ENCODE measurements at places on chromosomes 13 and 19.

- DNase-seq = no peak
Observed at GRCh38 chr19:12689581-12690216, 1.9 kb downstream of the GNG14 start.

DNA sequence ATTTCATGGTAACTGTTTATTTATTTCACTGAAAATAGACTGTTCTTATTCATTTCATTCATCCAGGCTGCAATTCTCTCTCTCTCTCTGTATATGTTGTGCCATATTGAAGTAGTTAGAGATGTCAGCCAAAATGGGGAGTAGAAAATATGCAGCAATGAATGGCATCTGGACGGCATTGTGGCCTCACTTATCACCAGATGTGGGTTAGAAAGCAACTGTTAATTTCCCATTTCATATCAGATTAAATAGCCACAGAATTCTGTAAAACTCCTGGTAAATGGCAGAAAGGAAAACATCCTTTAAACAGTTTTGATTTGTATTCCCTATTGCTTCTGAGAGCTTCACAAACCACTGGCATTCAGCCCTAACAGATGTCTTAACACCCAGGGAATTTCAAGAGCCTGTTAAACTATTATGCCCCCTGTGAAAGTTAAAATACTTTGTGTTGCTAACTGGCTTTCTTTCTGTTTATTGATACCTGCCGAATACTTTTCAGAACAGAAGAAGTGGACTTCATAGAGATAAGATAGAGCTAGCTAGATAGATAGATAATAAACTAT lies 1763.3 kb upstream of the MIR17HG start:
- no peak for DNase-seq

DNA sequence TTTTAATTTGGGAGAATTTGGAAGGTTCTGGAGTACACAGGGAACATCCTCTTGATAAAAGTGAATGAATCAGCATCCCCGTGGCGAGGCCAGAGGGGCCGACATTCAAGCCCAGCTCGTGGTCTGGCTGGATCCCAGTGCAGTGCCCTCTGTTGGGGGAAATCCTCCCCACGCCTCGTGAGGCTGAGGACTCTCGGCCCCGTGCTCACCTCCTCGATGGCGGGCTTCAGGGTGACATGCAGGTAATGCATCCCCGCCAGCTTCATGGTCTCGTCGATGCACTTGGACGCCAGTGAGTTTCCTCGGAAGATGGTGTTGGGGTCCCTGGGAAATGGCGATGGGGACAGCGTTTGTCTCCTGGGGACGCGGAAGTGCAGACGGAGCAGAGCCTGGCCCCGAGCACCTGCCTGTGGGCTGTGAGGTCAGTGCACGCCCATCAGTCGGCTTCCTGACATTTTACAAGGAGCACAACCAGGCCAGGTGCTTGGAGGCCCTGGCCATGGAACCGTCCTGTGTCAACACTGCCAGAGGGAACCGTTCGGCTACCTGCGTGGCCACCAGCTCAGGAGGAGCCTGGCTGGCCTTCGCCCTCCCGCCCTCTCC lies 43.3 kb upstream of the C13orf46 start:
- DNase-seq = no peak

DNA sequence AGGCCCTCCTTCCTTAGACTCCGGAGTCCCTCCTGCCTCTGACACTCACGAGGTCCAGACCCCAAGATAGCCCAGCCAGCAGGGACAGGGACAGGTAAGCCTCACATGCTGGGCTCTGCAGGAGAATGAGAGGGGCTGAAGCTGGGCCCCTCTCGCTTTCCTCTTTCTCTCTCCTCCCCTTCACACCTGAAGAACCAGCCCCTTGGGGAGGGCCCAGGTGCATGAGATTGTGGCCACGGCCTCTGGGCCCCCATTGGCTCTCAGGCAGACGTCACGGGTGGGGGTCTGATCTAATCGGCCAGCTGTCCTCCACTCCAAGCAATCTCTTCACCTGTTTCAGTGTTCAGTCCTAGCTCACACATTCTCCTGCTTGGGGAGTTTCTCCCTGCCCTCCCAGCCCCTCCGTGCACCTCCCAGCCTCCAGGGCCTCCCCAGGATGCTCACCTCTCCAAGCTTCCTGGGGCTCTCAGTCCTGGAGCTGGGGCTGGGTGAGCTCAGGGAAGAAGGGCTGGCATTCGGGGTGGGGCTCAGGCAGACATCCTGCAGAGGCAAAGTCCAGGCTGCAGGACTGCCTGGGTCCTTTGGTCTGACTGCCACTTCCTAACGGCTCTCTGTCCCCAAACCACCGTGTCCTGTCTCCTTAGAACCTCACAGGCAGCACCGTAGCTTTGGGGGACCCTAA lies 2.8 kb downstream of the TMEM150B start:
- DNase-seq = no peak

- DNase-seq = no peak
Observed at GRCh38 chr13:39577838-39578491, 25.0 kb downstream of the LHFPL6 start.

GRCh38 chr19:15128162-15128770 lies 21.1 kb downstream of the SYDE1 start:
- no peak for DNase-seq

Data from activated CD4-positive, alpha-beta T cell treated with anti-CD3 and anti-CD28 coated beads, Interleukin-2, amount 50 U/mL, for 24 hours (primary cell).